ENCODE measurements at places on chromosomes 11 and 22.
A peak's percentile ranks its signal among the peaks of the same experiment; 100 is the strongest.

GRCh38 chr11:132300283-132300682, 929.9 kb downstream of the NTM start:
- no peak for DNase-seq

- DNase-seq: no peak
Measured at GRCh38 chr11:83355391-83355790, 69.2 kb upstream of the CCDC90B start.

GRCh38 chr11:44778195-44779100, 51.7 kb downstream of the TSPAN18 start:
- DNase-seq: no peak

DNA sequence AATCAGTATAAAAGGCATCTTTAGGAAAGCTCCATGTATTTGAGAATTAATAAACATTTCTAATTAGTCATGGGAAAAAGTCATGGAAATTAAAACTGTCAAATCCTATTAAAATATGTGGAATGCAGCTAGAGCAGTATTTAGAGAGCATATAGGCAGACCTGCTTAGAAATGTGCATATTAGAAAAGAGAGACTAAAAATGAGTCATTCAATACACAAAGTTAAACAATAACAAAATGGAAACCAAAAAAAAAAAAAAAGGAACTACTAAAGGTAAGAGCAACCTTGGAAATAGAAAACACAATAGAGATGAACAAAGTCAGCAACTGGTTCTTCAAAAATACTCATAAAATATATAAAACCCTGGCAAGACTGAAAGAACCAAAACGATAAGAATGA, 59.7 kb upstream of the RASSF10 start:
- no peak for DNase-seq

DNA sequence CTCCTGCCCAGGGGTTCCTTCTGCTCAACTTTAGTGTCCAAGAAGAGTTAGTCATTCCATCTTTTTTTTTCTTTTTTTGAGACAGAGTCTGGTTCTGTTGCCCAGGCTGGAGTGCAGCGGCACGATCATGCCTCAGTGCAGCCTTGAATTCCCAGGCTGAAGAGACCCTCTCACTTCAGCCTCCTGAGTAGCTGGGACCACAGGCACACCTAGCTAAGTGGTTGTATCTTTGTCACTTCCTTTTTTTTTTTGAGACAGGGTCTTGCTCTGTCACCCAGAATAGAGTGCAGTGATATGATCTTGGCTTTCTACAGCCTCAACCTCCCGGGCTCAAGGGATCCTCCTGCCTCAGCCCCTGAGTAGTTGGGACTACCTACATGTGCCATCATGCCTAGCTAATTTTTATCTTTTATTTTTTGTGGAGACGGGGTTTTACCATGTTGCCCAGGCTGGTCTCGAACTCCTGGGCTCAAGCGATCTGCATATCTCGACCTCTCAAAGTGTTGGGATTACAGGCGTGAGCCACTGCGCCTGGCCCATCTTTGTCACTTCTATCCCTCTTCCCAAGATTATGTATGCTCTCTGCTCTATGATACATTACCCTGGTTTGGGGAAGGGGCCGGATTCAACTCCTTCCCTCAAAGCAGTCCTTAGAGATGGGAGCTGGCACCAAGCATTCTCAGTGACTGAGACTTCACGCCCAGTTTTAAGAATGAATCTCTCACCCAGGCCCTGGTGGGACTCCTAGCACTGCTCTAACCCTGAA, 10.0 kb downstream of the SSH3 start:
- DNase-seq: no peak

GRCh38 chr11:87020336-87020735, 17.4 kb upstream of the TMEM135 start:
- no peak for DNase-seq

GRCh38 chr11:6345366-6345765, 25.1 kb upstream of the CAVIN3 start:
- DNase-seq: no peak

GRCh38 chr11:73396251-73396930, 20.2 kb downstream of the RELT start:
- no peak for DNase-seq

GRCh38 chr22:34834059-34834458, 231.9 kb upstream of the ISX start:
- DNase-seq: no peak

DNA sequence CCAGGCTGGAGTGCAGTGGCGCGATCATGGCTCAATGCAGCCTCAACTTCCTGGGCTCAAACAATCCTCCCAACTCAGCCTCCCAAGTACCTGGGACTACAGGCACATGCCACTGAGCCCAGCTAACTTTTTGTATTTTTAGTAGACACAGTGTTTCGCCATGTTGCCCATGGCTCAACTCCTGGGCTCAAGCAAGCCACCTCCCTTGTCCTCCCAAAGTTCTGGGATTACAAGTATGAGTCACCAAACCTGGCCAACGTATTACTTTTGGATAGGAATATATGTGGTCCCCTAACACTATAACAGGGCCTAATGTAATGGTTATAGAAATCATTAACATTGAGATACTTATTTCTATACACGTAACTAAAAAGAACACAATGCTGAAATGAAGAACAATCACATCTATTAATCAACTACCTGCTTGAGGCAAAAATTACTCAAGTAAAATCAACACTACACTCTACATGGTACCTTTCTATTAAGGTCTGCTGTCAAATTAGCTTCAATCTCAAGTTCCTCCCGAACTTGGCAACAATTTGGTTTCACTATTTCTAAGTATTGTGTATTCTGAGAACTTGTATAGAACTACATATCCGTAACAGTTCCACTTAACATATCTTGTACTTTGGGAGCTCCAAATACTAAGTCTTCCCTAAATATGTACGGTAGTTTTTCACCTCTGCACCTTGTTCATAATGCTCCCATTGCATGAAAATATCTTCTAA, 124.9 kb downstream of the FCHSD2 start:
- DNase-seq: no peak

DNA sequence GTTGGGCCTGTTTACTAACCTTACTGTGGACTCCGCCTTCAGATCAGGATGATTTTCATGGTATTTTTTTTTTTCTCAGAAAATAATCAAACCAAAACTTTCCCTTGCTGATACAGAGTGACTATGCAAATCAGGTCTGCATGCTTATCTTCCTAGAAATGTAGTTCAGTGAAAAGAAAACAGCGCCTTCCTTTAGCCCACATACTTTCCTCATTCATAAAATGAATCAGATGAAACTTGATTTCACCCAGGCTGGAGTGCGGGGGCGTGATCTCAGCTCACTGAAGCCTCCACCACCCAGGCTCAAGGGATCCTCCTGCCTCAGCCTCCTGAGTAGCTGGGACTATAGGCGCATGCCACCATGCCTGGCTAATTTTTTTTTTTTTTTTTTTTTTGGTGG, 26.0 kb downstream of the ZNRF3 start:
- no peak for DNase-seq

- DNase-seq: no peak
Measured at GRCh38 chr11:40877981-40878380, 581.5 kb downstream of the LRRC4C start.

DNA sequence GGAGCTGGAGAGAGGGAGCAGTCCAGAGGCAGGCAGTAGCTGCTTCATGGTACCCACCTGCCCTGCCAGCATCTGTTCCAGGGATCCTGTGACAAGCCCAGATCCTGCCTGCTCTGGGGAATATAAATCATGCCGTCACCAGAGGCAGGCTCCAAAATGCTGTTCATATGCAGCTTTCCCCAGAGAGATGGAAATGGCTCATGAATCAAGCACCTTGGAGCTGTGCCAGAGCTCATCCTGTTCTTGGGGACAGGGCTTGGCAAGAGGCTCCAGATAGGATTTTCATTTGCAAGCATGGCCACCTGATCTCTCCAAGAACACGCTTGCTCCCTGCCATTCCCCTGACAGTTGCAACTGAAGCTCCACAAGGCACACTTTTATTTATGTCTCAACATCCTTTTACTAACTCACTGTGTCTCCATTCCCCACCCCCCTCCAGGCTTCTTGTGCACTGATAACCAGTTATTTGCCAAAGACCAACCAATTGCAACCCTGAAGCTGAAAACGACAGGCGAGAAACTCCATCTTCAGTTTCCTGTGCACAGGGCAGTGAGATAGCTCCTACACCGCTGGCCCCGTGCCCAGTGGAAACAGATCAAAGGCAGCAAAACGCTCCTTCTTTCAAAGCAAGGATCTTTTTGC, 115.8 kb upstream of the PITPNB start:
- no peak for DNase-seq

DNA sequence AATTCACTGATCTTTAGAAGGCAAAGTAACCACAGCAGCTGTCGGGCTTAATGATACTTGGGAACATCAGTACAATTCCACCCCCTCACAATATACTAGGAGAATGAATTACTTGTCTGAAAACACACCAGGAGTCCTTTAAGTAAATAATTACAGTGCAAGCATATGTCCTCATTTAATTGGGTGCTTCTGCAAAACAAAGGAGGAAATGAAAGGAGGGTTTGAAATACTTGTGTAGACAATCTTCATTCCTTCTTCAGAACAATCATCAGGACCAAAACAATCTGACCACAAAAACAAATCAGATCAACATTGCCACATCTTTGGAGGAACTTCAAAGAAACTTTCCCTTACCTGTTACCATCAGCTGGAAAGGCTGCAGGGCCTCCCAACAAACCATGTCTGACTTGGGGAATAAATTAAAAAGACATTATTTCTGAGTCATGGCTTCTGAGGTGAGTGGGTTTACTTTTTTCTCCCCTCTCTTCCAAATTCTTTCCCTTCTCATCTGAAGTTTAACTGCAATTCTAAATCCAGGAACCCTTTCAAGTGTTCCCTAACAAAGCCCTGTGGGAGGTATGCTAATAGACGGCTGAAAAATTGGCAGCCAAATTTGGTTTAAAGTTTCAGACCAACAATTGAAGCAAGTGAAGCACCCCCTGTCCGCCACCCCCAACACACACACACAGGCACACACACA, 12.5 kb upstream of the CCDC117 start:
- DNase-seq: no peak

- no peak for DNase-seq
Measured at GRCh38 chr11:12088047-12088481, 22.3 kb upstream of the MICAL2 start.

- no peak for DNase-seq
Measured at GRCh38 chr11:124867700-124868099, 2.5 kb downstream of the ROBO3 start.

GRCh38 chr11:66665369-66665768, 12.3 kb downstream of the RBM4B start:
- no peak for DNase-seq

DNA sequence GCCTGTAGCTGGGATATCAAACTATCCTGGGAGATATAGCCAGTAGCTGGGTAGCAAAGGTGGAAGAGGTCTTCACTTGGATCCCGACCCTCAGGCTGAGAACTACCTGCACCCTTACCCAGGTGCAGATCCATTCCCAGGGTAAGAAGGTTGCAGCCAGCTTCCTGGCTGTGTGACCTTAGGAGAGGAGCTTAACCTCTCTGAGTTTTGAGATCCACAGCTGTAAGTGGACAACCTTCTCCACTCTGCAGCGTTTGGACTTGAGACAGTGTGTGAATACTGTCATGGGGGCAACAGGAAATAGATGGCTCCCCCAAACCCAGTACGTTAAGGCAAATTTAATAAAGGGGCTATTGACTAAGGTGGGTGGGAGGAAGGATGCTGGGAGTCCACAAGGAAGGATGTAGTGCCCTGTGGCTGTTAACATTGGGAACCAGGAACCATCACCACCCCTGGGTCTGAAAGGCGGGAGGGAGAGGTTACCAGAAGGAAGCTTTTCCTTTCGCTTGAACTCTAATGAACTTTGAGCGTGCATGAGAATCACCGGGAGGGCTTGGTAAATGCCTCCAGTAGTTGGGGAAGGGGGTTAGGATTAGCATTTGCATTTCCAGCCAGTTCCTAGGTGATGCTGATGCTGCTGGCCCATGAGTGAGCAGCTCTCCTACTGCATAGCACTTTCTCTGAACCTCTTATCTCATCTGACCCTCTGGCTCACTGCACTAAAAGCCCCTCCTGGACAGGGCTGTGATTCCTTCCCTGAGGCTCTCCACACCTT, 24.4 kb downstream of the SGSM1 start:
- DNase-seq: no peak

- no peak for DNase-seq
Measured at GRCh38 chr22:22465782-22466181, 42.8 kb downstream of the ZNF280B start.

DNA sequence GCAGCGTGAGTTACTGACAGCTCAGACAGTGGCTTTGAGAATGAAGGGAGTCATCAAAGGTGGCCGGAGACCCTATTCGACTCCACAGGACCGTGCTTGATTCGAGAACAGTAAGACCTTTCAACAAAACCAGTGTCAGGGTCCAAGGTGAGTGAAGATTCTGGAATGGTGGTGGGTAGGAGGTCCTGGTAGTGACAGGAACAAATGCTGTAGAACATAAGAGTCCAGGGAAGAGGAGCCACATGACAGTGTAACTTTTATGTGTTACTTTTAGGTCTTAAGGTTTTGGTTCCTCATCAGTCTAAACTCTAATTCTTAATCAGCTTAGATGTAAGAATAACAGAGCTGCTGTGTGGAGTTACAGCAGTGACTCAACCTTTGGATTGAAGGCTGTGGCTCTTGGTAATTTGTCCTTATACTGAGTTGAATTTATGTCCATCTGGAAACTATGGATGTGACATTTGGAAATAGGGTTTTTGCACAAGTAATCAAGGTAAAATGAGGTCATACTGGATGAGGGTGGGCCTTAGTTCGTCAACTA, 1.8 kb downstream of the TBC1D22A start:
- DNase-seq: no peak

DNA sequence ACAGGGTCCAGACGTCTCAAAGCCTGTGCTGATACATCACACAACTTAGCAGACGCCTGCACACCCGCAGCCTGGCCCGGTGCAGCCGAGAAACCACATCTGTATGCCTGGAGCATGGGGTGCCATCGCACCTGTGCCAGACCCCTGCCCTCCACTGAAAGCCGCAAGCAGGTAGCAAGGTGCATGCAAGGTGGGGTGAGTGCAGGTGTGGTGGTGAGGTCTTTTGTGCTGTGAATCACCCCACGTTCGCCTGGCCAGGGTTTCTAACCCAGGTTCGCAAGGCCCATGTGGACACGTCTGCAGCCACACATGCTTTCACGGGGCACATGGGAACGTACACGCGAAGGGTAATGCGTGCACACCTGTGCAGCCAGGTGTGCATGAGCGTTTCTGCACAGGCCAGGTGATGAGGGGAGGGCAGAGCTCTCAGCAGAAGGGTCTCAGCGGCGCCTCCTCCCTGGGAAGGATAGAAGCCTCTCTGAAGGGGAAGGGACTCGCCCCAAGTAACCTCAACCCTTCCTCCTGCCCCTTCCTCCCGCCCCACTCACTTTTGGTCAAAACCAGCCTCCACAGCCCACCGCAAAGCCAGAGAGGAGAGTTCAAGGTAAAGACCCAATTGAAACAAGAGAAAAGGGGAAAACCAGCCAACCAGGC, 19.5 kb downstream of the CBX7 start:
- DNase-seq: no peak

GRCh38 chr11:119249671-119250010, 43.5 kb downstream of the CBL start:
- DNase-seq: no peak

- peak; percentile 30 for DNase-seq
Measured at GRCh38 chr11:64334764-64335735, 5.0 kb upstream of the CCDC88B start.

Measured in bone marrow (tissue), 2 donors.